Panc1 (cell line): ENCODE measurements at places on chromosomes 7 and 10.
A peak's percentile ranks its signal among the peaks of the same experiment; 100 is the strongest.

DNA sequence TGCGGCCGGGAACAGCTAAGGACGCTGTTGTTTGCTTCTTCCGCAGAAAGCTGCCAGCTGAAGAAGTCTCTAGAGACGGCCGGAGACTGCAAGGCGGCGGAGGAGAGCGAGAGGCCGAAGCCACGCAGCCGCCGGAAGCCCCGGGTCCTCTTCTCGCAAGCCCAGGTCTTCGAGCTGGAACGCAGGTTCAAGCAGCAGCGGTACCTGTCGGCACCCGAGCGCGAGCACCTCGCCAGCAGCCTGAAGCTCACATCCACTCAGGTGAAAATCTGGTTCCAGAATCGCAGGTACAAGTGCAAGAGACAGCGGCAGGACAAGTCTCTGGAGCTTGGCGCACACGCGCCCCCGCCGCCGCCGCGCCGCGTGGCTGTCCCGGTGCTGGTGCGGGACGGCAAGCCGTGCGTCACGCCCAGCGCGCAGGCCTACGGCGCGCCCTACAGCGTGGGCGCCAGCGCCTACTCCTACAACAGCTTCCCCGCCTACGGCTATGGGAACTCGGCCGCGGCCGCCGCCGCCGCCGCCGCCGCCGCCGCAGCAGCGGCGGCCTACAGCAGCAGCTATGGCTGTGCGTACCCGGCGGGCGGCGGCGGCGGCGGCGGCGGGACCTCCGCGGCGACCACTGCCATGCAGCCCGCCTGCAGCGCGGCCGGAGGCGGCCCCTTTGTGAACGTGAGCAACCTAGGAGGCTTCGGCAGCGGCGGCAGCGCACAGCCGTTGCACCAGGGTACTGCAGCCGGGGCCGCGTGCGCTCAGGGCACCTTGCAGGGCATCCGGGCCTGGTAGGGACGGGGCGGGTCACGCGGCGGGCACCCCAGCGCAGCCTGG is 2.4 kb downstream of the NKX2-3 start:
- DNase-seq, result no peak
- H3K27me3 ChIP-seq, result peaks cover 26% of the 10 kb centered on the region
- no peaks in the 10 kb centered on the region for H3K36me3 ChIP-seq
- H3K4me3 ChIP-seq, result peak overlapping the region; percentile 47
- no peak overlapping the region for H3K27ac ChIP-seq
- no peaks in the 10 kb centered on the region; the same call in 1 of the 2 replicates for H3K4me1 ChIP-seq

DNA sequence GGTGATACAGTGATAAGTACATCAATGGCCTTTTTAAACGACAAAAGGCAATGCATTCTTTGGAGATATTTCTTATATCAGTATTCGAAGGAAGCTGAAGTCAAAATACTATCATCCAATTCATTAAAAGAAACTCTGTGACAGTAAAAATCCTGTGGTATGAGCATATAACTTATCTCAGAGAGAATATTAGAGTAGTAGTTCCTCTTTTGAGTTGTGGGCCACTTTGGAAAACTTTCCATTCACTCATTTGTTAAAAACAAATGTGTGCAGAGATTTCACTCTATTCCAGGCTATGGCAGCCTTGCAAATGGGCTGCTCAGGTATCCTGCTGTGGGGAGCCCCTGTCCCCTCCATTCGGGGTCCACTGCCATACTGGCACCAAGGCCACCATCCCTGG is 55.3 kb upstream of the ZNF438 start:
- H3K27me3 ChIP-seq, result no peaks in the 10 kb centered on the region
- H3K27ac ChIP-seq, result no peak overlapping the region
- no peak for DNase-seq
- H3K4me3 ChIP-seq, result no peak overlapping the region
- H3K4me1 ChIP-seq, result no peaks in the 10 kb centered on the region

- H3K4me3 ChIP-seq, result no peak overlapping the region
- H3K4me1 ChIP-seq, result peaks cover under 1% of the 10 kb centered on the region
- no peak for DNase-seq
Measured at GRCh38 chr10:132228616-132229015, 41.9 kb downstream of the DPYSL4 start.

DNA sequence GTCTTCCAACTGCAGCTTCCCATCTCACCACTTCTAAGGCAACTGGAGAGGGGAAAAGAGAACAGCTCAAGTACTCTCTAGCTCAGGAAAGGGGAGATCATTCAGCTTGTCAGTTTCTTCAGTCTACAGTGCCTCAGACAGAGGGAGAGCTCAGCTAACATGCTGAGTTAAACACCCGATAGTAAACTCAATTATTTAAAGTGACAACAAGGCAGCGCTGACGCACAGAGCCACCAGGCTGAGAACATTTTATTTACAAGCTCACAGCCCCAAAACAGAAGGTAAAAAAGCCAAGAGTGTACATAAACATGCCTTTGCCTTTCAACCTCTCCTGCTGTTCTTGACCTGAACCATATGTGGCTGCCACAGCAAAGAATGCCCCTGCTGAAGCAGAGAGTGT is 10.1 kb upstream of the CUZD1 start:
- peak overlapping the region; percentile 36; the same call in 1 of the 2 replicates for H3K27ac ChIP-seq
- DNase-seq, result no peak
- no peaks in the 10 kb centered on the region for H3K27me3 ChIP-seq
- peaks cover 8% of the 10 kb centered on the region; the same call in 1 of the 2 replicates for H3K36me3 ChIP-seq
- no peak overlapping the region for H3K4me3 ChIP-seq

- H3K27ac ChIP-seq, result no peak overlapping the region
- no peak overlapping the region for H3K4me3 ChIP-seq
- DNase-seq, result no peak
- H3K4me1 ChIP-seq, result no peaks in the 10 kb centered on the region
Measured at GRCh38 chr10:12459762-12460161, 110.4 kb downstream of the CAMK1D start.

DNA sequence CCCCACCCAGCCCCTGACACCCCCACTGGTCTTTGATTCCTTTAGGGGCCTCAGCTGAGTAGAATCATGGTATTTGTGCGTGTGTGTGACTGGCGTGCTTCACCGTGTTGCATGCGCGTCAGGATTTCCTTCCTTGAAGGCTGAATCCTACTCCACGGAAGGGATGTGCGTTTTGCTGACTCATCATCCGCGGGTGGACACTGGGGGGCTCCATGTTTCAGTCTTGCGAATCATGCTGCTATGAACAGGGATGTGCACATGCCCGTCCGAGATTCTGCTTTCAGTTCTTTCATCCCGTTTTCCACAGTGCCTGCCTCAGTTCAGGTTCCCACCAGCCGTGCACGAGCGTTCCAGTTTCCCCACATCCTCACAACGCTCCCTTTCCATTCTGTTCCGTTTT is 20.9 kb upstream of the JAKMIP3 start:
- no peak overlapping the region for H3K4me3 ChIP-seq
- DNase-seq, result no peak
- H3K4me1 ChIP-seq, result no peaks in the 10 kb centered on the region
- peaks cover 3% of the 10 kb centered on the region for H3K27me3 ChIP-seq

DNA sequence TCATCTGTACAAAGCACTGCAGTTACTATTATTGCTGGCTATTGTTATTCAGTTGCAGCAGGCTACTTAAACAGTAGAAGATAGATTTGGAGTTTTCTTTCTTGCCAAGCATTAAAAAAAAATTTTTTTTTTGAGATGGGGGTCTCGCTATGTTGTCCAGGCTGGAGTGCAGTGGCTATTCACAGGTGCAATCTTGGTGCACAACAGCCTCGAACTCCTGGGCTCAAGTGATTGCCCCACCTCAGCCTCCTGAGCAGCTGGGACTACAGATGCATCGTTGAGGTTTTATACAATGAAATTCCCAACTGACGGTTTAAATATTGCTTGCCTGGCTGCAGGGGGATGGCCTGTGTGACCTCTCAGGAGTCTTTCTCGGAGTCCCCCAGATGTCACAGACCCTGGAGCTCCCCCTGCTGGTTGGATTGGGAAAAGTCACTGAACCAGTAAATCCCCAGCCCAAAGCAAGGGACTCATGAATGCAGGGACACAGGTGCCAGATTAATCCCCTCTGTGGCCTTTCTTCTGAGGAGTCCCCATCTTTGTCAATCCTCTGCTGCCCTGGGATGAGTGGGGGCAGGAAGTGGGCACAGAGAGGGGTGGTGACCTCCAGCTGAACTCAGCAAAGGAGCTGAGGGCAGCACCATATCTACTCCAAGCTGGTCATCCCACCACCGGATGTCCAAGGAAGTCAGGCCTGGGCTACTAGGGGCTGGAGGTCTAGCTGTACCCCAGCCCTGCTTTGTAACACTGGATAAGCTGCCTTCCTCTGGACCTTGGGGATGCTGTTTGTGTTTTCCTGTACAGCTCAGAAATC is 149.6 kb downstream of the C10orf105 start:
- no peaks in the 10 kb centered on the region for H3K27me3 ChIP-seq
- H3K27ac ChIP-seq, result no peak overlapping the region
- peak; percentile 38 for DNase-seq
